ENCODE measurements at places on chromosomes 11 and 22.

DNA sequence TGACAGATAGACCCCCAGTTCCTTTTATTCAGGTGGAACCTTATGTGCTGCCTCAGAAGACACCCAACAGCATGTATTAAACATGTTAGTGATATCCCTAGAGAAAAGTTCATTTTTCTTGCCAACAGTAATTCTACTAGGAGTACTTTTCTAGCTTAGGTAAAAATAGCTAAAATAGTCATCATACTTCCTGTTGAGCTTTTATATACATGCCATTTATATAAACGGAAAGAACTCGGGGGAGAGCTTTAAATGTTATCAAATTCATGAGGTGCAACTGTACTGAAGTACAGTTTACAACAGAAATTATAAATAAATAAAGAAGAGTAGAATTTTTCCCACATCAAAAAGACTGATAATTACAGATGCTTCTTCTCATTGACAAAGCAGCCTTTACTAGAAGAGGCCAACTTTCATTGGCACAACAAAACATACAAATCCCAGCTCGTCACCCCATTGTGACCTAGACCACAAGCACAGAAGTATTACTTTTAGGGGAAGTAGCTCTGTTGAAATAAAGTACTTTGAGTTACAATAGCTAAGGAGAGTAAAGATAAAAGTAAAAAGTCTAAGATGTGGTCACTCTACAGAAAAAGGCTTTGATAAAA, 59.1 kb upstream of the POU2AF2 start:
- DNase-seq, result no peak

DNA sequence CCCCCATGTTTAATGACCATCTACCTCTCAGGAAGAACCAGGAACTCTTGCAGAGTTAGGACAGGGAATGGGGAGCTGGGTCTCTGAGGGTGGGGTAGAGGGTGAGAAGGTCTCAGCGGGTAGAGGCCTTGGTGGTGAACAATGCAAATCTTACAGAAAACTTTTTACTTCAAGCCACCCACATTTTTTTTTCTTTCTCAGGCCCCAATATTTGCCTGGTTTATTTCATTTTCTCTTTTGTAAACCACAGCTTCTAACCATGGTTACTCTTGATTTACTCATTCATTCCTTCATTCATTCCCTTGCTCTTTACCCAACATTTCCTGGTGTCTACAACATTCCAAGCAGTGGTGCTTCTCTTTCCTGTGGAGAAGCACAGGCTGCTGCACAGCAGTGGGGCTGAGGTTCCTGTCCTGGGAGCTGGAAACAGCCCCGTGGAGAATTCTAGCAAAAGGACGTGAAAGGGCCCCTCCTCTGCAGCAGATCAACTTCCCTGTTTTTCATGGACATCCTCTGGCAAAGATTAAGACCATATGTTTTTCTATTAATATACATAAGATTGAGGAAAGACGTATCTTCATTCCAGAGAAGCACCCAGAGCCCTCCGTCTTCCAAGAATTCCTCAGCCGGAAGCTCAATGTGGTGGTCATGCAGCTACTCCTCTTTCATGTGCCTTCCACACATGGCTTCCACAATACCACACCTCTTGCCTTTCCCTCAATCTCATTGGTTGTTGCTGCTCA, 224.4 kb upstream of the SESN3 start:
- DNase-seq, result no peak

- no peak for DNase-seq
These were observed 18.4 kb downstream of the MS4A6E start for GRCh38 chr11:60345489-60345888.

DNA sequence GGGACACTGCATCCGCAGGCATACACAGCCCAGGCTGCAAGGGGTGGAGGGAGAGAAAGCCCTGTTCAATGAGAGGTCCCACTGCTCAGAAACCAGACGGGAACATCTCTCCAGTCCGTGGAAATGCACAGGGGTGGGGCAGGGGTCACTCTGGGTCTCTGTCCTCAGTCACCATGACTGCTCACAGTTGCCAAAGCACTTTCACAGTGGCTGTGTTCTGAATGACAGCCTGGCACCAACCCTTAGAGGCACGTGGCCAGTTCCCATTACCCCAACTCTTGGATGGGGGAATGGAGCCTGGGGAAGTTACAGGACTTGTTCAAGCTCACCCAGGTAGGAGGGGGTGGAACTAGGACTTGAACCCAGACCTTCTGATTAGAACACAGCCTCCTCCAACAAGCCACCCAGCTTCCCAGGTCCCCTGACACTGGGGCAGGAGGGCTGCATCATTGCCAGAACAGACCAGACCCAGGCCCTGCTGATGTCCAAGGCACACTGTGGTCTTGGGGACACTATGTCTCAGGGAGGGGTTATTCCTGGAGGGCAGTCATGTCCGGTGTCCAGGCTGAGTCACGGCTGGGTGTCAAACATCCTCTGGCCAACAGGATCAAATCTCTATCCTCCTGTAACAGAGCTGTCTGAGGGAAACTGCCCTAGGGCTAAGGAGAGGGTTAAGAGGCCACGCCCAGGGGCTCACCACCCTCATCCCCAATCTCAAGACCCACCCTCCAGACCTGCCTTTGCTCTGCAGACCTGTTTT, 8.2 kb downstream of the ZNF70 start:
- DNase-seq, result no peak

DNA sequence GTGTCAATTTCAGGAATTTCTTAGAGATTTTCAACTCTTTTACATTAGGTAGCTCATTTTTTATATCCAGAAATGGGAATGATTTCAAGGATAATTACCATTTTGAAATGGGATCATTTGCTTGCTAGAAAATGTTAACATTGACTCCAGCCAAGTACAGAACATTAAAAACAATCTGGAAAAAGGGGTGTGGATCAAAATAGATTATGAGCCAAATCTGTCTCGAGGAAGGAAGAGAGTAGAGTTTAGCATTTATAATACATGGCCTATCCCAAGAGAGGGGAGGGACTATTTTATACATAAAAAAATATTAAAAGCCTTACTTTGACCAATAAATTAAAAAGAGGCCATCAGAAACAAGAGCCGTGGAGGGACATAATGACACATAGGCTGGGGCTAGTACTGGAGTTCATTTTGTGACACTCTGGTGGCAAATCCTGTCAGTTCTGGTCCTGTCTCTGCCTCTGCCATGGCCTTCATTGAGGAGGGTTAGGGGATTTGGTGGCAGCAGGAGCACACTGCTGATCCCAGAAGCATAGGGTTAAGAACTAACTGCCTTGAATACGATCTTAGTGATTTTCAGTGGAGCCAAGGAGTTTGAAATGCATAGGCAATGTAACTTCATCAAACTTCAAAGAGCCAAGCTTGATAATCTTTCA, 20.4 kb downstream of the PPP6R3 start:
- DNase-seq, result no peak

GRCh38 chr11:72924568-72925190, 110.5 kb downstream of the ATG16L2 start:
- no peak for DNase-seq

DNA sequence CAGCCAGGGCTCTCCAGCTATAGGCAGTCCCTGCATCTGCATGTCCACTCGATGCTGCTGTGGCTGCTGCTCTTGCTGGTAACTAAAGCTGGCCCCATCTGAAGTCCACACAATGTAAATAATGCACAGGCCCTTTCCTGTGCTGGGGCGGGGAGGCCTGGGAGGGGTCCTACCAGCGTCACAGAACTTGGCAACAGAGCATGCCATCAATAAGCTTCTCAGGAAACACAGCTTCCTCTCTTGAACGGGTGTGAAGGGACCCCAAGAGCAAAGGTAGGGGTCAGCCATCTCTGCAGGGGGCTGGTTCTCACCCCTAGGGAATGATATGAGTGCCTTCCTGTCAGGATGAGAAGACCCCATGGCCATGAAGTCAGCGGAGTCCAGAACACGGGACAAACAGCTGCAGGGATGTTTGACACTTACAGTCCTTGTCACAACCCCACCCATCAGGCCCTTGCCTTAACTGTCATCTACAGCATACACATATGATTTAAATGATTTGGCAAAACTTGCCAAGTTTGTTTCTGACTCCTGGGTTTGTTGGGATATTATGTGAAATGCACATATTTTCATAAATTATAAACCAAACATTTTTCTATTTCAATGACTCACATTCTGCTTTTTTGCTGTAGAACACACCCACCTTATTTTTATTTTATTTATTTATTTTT, 39.1 kb upstream of the LYVE1 start:
- DNase-seq, result no peak

DNA sequence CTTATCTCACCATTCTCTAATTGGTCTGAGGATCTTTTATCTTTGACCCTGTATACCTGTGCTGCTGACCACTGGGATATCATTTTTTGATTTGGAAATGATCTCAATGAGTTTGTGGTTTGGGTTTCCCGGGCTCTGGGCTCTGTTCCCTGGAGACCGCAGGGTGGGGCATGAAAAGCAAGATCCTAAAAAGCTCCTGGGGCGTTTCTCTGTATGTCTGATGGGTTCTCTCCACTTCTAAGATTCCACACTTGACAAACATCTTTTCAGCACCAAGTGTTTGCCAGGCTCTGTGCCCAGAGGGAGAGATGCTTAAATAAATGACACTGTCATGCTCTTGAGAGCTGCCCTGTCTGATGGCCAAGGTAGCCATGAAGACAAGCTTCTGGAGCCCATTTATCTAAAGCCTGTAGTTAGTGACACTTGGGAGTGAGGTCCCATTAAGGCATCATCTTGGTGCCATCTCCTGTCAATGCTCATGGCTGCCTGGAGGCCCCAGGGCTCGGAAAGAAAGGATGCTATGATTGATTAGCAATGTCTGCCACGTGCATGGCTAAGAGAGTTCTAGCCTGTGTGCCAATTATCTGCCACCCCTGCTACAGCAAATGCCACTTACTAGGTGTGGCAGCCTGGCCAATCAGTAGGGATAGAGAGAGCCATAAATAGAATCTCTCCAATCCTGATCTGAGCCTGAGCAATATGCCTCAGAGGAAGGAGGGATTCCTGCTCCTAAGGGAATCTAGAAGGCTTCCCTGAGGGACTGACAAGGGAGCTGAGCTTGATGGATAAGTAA, 531.6 kb downstream of the MN1 start:
- no peak for DNase-seq

DNA sequence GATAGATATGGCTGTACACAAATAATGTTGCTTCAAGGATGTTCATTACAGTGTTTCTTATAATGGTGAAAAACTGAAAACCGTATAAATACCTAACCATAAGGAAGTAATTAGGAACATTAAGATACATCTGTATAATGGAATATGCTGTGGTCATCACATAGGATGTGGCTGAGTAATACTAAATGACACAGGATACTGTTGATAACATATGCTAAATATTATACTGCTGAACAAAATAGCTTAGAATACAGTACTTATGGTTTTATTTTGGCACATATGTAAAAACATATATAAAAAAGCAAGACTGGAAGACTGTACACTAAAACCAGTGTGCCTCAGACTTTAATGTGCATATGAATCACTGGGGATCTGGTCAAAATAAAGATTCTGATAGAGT, 43.8 kb downstream of the FBXO7 start:
- no peak for DNase-seq

- no peak for DNase-seq
These were observed 98.9 kb downstream of the TRIM29 start for GRCh38 chr11:120039039-120039438.

GRCh38 chr22:43478621-43479300, 66.9 kb downstream of the MPPED1 start:
- no peak for DNase-seq

GRCh38 chr11:91967026-91967690, 257.5 kb upstream of the FAT3 start:
- DNase-seq, result no peak

- DNase-seq, result no peak
These were observed 79.5 kb downstream of the CCDC83 start for GRCh38 chr11:85934596-85935169.

DNA sequence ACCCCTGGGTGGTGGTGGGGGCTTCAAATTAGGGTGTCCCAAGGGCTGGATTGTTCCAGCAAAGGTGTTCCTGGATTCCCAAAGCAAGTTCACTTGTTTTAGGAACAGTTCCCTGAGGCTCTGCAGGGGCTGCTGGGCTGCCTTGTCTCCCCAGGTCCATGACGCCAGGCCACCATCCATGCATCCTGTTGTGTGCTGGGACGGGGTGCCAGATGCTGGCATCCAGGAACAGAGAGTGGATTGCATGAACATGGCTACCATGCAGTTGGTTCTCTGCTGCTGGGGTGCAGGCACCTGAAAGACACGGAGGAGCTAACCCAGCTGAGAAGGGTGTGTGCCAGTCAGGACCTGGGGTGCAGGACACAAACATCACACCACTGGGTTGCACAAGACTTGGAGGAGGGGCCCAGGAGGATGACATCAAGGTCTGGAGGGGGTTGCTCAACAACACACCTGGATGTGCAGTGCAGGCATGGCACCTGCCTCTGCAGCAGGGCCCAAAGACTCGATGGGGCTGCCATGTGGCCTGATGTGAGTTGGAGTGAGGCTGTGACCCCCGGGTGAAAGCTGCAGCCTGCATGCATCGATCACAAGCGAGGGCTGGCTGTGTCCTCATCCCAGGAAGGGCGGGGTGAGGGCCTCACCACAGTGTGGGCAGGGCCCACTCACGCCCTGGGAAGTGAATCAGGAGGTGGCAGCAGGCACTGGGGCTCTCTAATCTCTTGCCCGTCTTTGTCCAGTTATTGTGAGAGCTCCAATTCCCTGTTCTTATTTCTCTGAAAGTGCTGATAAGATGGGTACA, 74.0 kb upstream of the CLDN5 start:
- no peak for DNase-seq

DNA sequence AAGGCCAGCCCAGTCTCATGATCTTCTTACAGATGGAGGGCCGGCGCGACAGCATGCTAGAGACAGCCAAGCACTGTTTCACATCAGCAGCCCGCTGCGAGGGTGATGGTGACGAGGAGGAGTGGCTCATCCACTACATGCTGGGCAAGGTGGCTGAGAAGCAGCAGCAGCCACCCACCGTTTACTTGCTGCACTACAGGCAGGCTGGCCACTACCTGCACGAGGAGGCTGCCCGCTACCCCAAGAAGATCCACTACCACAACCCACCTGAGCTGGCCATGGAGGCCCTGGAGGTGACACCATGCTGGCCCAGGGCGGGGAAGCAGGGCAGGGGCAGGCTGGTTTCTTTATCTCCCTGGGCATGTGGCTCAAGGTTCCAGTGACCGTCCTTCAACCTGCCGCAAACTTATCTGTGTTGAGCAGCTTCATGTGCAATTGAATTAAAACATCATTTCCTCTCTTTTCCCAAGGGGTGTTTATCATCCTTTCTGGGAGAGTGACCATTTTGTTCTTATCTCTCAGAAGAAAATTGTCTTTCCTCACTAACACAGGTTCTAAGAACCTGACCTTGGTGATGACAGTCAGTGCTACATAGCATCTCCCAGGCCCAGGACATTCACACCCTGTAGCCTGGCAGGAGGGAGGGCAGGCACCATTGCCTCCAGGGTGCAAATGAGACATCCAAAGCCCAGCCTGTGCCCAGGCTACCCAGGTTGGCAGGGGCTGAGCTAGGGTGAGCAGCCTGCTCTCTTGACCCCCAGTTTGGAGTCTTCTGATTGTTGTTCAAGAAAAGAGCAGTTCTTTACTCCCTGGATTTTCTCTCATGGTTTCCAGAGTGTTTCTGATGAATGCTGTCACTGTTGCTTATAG, 80.7 kb downstream of the CABIN1 start:
- DNase-seq, result no peak

GRCh38 chr11:61966734-61967115, 709 bp downstream of the FTH1 start:
- DNase-seq, result no peak

- DNase-seq, result no peak
These were observed 133.6 kb downstream of the RAB38 start for GRCh38 chr11:88041679-88042078.

Data from cerebellar nuclear complex (tissue), 1 donor.